Activated CD4-positive, alpha-beta memory T cell treated with anti-CD3 and anti-CD28 coated beads, Interleukin-2, amount 10 ng/mL, durations not matched to agents 7 days and 5 days (primary cell): ENCODE measurements at places on chromosomes 6 and 20. TPM values are rescaled to one million over a fixed set of nuclear protein-coding genes. Genes with fewer than 3 reads are reported as not detected.

- no peaks in the 10 kb centered on the region for H3K4me1 ChIP-seq
- DNase-seq: no peak
- no peak overlapping the region for H3K4me3 ChIP-seq
These were observed 85.1 kb downstream of the SMOC2 start for GRCh38 chr6:168525926-168526630.

- H3K36me3 ChIP-seq: no peaks in the 10 kb centered on the region
- no peak overlapping the region for H3K27ac ChIP-seq
- no peak for DNase-seq
- H3K4me1 ChIP-seq: peaks cover 19% of the 10 kb centered on the region
- H3K4me3 ChIP-seq: peak overlapping the region; percentile 6
These were observed 51.0 kb downstream of the SSR1 start for GRCh38 chr6:7261852-7262461.

DNA sequence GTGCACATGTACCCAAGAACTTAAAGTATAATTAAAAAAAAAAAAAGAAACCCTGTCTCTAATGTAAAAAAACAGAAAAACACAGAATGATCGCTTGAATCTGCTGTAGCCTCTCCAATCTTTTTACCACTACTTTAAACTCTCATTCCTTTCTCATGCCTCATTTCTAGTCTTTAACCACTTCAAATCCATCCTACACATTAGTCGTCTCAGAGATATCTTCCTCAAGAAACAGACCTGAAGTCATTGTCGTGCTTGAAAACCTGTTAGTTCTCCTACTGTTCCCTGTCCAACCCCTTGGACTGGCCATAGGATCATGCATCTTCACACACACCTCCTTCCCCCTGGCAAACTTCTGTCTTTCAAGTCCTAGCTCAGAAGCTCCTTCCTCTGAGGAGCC is 112.1 kb upstream of the BCLAF1 start:
- no peak overlapping the region for H3K27ac ChIP-seq
- DNase-seq: no peak
- H3K36me3 ChIP-seq: no peaks in the 10 kb centered on the region
- peaks cover 6% of the 10 kb centered on the region for H3K27me3 ChIP-seq
- H3K4me3 ChIP-seq: no peak overlapping the region
- H3K4me1 ChIP-seq: no peaks in the 10 kb centered on the region

DNA sequence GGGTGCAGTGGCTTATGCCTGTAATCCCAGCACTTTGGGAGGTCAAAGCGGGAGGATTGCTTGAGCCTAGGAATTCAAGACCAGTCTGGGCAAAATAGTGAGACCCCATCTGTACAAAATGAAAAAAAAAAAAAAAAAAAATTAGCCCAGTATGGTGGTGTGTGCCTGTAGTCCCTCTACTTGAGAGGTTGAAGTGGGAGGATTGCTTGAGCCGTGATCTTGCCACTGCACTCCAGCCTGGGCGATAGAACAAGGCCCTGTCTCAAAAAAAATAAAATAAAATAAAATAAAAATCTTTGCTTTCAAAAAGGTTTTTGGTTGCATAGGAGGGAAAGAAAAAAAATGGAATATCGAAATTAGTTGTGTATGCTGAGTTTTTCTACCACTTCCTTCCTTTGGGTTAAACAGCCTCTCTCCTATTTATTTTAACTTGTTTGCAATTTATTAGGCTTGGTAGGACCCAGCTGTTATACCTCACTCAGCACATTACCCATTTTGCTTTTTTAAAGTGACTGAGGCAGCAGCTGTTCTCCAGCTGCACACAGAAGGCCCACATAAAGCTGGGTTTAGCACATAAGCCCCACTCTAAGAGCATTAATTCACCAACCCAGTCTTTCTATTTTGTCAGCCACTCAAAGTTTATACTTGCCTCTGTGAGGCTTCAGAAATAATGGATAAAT is 152.3 kb downstream of the ZFAND3 start:
- H3K27ac ChIP-seq: peak overlapping the region; percentile 18
- H3K4me3 ChIP-seq: no peak overlapping the region
- H3K27me3 ChIP-seq: no peaks in the 10 kb centered on the region

DNA sequence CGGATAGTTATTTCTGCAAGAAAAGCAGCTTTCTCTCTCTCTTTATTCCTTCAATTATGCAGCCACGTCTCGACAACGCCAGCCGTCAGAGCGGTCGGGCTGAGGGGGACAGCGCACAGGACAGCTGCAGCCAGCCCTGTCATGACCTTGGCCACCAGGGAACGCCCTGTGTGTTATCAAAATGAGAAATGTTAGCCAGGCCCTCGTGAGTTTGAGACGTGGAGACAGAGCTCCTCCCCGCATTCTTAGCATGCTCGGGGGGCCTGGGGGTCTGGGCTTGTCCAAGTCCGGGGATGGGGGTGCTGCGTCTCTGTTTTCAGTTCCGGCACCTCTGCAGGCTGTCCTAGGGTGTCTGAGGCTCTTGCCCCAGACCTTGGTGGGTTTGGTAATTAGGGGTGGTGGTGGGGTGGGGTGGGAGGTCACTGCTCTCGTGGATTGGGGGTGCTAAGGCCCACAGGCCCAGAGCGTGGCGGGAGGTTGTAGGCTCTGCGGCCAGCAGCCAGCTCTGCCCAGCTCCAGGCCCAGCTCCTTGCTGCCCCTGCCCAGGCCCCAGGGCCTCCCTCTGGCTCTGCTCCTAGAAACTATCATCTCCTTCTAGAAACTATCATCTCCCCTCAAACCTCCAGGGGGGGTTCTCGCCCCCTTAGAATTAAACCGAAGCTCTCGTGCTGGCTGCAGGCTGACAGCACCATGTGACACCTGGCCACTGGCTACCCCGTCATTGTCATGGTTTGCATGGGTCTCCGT is 54.3 kb upstream of the GATA5 start:
- H3K4me3 ChIP-seq: no peak overlapping the region
- DNase-seq: no peak
- peaks cover 2% of the 10 kb centered on the region for H3K27me3 ChIP-seq
- H3K27ac ChIP-seq: no peak overlapping the region
- H3K36me3 ChIP-seq: no peaks in the 10 kb centered on the region

GRCh38 chr20:1937316-1937976 is 42.2 kb downstream of the SIRPA start:
- peaks cover 4% of the 10 kb centered on the region for H3K27me3 ChIP-seq
- no peaks in the 10 kb centered on the region for H3K4me1 ChIP-seq
- no peak for DNase-seq
- H3K4me3 ChIP-seq: no peak overlapping the region
- H3K36me3 ChIP-seq: no peaks in the 10 kb centered on the region

DNA sequence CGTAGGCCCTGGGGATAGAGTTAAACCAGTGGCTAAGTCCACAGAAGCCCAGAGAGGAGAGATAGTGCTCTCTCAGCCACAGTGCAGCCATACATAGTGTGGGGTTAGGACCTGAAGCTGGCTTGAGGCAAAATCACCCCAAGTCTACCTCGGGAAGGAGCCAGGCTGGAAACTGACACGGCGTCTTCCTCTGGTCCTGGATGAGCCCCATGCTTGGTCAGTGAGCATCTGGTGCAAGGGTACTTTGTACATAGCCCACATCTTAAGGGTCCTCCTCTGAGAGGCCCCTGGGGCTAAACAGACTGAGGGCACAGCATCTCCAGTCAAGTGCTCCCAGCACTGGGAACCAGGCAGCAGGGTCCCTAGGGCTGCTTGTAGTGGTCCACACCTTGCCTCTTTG is 45.6 kb downstream of the CDH26 start:
- H3K27me3 ChIP-seq: no peaks in the 10 kb centered on the region
- H3K4me3 ChIP-seq: no peak overlapping the region
- DNase-seq: no peak
- H3K27ac ChIP-seq: no peak overlapping the region
- H3K36me3 ChIP-seq: no peaks in the 10 kb centered on the region

DNA sequence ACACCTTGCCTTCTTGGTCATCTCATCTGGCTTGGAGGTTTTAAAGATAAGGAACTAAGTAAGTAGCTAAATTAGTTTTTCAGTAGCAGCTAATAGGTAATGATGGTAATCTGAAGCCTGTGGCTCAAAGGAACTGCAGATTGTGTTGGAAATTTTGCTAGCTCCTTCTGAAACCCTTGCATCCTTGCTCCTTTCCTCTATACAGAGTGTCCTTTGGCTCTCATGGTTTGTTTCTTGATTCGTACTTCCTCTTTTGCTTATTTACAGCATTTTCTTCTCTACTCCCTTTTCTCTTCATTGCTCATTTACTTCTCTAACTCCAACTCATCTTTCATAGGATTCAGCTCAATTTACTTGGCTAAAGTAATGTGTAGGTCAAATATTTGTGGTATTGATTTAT is 19.0 kb downstream of the LRRC1 start:
- no peaks in the 10 kb centered on the region for H3K27me3 ChIP-seq
- H3K27ac ChIP-seq: no peak overlapping the region
- H3K4me3 ChIP-seq: no peak overlapping the region

DNA sequence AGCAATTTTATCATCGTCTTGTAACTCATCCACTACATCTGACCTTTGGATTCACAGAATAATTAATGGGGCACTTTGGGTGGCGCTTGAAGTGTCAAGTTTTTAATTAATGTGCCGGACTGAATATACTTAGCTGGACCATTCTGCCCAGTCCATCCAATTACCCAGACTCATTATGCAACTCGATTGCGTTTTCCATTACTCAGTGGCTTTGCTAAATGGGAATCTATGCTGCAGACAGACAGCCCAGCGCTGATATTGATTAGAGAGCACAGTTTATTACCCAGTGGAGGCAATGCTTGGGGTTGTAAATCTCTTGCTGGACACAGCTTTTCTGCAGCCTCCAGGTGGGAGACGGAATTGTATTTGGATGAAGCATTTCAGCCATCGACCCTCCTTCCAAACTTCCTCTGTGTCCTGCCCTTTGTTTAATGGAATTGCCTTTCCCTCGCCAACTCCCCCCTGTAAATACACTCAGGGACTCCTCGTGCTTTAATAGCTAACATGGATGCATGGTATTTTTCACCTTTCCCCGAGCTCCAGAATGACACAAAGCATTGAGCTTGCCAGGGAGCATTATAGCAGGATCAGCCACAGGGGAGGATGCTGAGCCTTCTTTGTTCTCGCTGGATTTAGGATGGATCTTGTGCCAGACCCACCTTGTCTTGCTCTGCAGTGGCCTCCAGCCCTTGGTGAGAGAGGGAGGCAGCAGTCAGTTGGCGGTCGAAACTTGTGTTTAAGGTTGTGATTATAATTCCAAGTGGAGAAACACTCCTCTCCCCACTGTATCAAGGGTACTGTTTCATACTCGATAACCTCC is 59.7 kb downstream of the EDN3 start:
- H3K4me3 ChIP-seq: no peak overlapping the region
- no peaks in the 10 kb centered on the region for H3K36me3 ChIP-seq
- no peak for DNase-seq
- H3K27me3 ChIP-seq: peaks cover 8% of the 10 kb centered on the region

- DNase-seq: no peak
- no peak overlapping the region for H3K27ac ChIP-seq
- H3K36me3 ChIP-seq: no peaks in the 10 kb centered on the region
- H3K4me1 ChIP-seq: no peaks in the 10 kb centered on the region
These were observed 22.6 kb downstream of the KCNK15 start for GRCh38 chr20:44768256-44768655.

DNA sequence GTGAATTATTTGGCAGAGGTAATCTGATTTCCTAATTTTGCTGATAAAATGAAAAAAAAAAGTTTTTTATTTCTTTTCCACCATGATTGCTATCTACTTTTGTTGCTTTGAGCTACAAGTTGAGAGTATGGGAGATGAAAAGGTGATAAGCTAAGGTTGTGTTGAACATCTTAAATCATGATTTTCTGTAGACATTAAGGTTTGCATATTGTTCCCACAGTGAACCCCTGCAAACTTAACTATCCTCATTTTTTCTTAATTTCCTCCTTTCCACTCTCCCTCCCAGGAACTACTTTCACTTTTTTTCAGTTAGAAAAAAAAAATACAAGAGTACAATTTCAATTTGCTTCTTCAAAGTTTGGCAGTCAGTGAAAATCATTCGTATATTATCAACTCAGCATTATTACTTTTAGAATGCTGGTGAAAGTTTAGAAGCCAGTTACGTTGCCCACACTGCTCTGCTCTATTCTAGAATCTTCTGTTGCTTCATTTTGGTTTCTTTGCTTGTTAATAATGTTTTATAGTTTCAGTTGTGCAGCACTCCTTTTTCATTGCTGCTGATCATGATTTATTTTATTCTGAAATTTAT is 673.8 kb upstream of the CITED2 start:
- no peak for DNase-seq
- H3K27me3 ChIP-seq: peaks cover 2% of the 10 kb centered on the region
- H3K4me1 ChIP-seq: no peaks in the 10 kb centered on the region
- H3K27ac ChIP-seq: no peak overlapping the region
- no peak overlapping the region for H3K4me3 ChIP-seq

- H3K27me3 ChIP-seq: no peaks in the 10 kb centered on the region
- no peak overlapping the region for H3K27ac ChIP-seq
- H3K4me1 ChIP-seq: peaks cover 9% of the 10 kb centered on the region
- no peak overlapping the region for H3K4me3 ChIP-seq
These were observed 641.0 kb upstream of the GJE1 start for GRCh38 chr6:141491684-141492083.

Gene BTN1A1
- not detected for total RNA-seq

Gene C20orf202
- not detected for total RNA-seq

Gene SYCP2
- 7.9 TPM for total RNA-seq

Gene MATN4
- 1.5 TPM for total RNA-seq

Gene OPN5
- not detected for total RNA-seq

Gene GTSF1L
- not detected for total RNA-seq

Gene KIF6
- total RNA-seq: not detected

Gene PCSK2
- total RNA-seq: not detected

Gene PSORS1C2
- not detected for total RNA-seq

Gene MLIP
- not detected for total RNA-seq
